Stimulated activated CD4-positive, alpha-beta T cell treated with anti-CD3 and anti-CD28 coated beads, TNF-alpha, amount 100 ng/mL, for 24 hours (primary cell): ENCODE measurements at places on chromosomes 7 and 10.

GRCh38 chr7:149229526-149229925, 9.9 kb upstream of the ZNF212 start:
- DNase-seq = no peak

GRCh38 chr7:155057076-155057475, 13.0 kb upstream of the HTR5A start:
- DNase-seq = no peak

DNA sequence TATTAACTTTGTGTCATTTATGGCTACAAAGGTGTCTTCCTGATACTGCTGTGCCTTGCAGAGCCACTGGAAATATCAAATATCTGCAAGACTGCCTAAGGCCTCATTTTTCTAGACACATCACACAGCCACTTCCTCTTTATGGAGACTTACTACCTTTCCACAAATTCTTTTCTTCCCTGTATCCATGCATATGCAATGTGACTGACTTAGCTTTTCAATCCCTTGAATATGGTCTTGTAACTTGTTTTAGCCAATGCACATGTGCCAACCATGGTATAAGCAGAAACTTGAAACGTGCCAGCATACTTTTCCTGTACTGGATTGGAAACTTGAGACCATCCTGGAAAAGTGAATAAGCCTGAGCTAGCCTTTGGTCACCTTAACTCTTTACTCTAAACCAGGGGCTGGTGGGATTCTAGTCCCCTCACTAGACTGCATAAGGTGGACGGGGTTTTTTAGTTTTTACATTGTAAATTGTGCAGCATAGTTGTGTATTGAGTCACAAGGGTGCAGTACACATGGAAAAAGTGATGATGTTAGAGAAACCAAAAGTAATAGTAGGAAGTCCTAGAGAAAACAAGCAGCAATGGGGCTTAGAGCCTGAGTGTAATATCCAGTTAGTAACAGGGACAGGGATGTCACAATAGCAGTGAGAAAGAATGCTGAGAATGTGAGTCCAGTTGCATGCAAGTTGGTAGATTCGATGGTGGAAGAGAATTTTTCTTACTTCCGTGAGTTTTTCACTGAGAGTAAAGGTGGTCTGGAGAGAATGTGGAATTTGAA, 879.5 kb downstream of the SORCS1 start:
- DNase-seq = no peak

DNA sequence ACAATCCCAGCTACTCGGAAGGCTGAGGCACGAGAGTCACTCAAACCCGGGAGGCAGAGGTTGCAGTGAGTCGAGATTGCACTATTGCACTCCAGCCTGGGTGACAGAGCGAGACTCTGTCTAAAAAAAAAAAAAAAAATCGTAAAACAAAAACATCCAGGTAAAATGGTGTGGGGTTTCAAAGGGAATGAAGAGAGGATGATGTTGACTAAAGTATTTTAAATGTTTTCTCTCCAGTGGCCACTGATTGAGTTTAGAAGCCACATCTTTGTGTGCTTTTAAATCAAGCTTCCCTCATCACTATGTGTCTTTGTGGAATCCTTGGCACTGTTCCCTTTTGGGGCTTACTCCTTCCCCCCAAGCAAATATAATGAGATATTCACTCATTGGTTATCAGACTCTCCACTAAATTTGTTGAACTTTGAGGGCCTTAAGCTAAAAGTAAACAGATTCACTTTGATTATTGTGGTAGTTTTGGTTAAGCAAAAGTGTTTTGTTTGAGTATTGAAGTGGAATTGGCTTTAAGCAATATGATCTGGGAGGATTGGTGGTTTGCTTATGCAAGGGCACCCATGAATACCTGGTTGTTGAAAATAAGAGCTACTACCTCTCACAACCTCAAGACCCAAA, 162.9 kb downstream of the CDK14 start:
- no peak for DNase-seq

GRCh38 chr10:14695847-14696480, 78.7 kb downstream of the FAM107B start:
- DNase-seq = no peak

GRCh38 chr10:111122127-111122526, 45.3 kb downstream of the ADRA2A start:
- DNase-seq = no peak

GRCh38 chr7:116806046-116806944, 56.1 kb upstream of the CAPZA2 start:
- no peak for DNase-seq

GRCh38 chr7:124777268-124777667, 11.7 kb upstream of the GPR37 start:
- no peak for DNase-seq

GRCh38 chr10:93397020-93397419, 85.1 kb downstream of the MYOF start:
- no peak for DNase-seq

DNA sequence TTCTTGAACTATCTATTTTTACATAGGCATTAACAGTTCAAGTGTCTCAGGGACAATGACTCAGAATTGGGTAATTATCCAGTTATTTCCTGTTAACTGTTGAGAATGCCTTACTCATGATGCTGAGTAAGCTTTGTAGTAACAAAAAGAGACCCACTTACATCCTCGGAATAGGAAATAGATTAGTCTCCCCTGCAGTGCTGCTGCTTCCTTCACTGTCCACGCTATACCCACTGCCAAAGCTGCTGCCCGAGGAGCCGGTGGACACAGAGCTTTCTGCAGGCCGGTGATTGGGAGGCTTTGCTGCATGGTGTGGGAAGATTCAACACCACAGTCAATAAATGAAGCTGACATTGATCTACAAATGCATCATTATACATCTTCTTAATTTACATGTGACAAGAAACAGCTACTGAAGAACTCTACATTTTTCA, 357.1 kb downstream of the PCLO start:
- no peak for DNase-seq

DNA sequence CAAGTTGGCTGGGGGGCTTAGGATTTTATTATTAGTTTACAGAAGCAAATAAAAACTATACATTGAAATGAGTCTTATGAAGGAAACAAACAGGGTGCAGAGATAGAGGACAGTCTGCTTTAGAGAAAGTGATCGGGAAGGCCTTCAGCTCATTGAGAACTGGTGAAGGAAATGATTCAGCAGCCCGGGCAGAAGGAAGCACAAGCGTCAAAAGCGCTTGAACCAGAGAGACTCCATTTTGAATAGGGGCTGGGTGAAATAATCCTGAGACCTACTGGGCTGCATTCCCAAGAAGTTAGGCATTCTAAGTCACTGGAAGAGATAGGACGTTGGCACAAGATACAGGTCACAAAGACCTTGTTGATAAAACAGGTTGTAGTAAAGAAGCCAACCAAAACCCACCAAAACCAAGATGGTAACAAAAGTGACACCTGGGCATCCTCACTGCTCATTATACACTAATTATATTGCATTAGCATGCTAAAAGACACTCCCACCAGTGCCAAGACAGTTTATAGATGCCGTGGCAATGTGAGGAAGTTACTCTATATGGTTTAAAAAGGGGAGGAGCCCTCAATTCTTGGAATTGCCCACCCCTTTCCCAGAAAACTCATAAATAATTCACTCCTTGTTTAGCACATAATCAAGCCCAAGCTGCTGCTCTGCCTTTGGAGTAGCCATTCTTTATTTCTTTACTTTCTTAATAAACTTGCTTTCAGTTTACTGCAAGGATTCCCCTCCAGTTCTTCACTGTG, 83.1 kb upstream of the MPP7 start:
- DNase-seq = no peak

DNA sequence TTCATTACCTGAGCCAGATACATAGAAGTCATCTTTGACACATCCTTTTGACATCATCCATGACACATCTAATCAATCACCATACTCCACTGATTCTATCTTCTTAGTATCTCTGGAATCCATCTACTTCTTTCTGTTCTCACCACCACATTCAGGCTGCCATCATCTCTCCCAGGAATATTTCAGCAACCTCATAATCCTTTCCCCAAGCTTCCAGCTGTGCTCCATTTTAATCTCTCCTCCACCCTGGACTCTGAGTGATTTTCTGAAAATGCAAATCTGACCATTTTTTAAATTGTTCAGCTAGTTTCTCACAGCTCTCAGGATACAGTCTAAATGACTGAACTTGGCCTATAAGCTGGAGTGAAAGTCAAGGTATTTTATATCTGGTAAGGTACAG, 2.5 kb upstream of the BTRC start:
- no peak for DNase-seq

DNA sequence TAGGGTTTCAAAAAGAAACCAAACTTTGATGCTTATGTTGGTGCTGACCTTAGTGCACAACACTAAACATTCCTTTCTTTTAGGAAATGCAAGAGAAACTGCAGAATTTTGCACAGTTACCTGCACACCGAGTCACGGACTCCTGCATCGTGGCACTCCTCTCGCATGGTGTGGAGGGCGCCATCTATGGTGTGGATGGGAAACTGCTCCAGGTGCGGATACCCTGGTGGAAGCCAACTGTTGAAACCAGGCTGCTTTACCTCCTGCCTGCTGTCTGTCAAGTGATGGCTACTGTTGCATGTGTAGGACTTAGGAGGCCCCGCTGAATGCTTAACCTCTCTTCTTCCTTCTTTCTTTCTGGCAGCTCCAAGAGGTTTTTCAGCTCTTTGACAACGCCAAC, 11.7 kb downstream of the CASP2 start:
- DNase-seq = no peak

- no peak for DNase-seq
Measured at GRCh38 chr7:171364-171904, 20.9 kb upstream of the FAM20C start.
